ENCODE measurements at places on chromosomes 1 and 21.
A peak's percentile ranks its signal among the peaks of the same experiment; 100 is the strongest.

DNA sequence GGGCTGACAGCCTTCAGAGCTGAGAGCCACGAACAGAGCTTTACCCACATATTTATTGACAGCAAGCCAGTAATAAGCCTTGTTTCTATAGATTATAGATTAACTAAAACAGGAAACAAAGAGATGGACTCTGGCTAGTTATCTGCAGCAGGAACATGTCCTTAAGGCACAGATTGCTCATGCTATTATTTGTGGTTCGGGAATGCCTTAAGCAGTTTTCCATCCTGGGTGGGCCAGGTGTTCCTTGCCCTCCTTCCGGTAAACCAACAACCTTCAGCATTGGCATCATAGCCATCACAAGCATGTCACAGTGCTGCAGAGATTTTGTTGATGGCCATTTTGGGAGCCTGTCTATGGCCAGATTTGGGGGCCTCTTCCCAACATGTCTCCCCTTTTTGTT is 96.8 kb downstream of the POU2F1 start:
- DNase-seq, result no peak

DNA sequence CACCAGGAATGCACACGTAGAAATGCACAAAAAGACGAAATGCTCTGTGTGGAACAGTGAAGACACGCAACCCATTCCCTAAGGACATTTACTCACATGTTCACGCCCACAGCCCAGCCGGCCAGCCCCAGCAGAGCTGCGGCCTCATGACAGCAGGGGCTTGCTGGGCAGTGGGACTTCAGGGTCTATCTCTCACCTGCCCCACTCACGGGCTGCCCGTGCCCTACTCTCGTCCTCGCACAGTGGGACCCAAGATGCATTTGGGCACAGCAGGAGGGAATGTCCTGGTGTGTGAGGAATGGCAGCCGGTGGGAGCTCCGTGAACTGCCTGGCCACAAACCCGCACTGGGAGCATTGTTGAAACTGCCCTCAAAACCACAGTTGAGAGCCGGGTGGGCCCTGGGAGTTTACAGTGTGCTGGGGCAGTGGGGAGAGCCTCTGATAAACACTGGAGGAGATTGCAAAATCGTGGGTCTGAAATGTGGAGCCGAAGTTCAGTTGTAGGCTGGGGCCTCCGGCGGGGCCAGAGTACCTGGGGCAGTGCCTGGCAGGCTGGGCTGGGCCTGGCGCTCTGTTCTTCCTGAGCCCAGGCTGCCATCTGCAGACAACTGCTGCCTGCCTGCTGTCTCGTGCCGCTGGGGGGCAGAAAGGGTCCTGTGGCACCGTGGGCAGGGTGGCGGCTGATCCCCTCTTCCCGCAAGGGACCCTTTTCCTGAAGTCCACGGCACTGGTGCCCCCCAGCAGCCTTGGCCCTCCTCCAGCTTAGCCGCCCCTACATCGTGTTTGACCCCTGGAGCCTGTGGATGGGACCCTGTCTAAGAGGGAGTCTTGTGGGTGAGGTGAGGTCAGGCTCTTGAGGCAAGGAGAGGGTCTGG is 20.7 kb upstream of the POFUT2 start:
- DNase-seq, result peak; percentile 44

GRCh38 chr1:62500210-62500609 is 63.4 kb downstream of the USP1 start:
- no peak for DNase-seq

- DNase-seq, result peak; percentile 25
These were observed 2.7 kb upstream of the RBM15 start for GRCh38 chr1:110336300-110337039.

DNA sequence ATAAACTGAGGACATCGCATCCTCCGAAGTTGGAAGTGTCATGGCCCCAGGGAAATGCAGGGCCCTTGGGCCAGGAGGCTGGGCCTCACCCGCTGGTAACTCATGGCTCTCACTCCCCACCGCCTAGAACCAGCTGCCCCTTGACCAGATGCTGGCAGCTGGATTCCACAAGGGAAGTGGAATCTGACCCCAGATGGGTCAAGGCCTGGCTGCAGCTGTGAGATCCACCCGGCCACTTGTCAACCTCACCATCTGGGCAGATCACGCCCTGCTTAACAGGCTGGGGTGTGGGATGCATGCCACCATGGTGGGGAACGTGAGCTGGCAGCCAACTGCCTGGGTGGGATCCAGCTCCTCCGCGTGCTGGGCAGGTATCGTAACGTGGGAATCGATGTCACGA is 25.5 kb downstream of the KCNAB2 start:
- DNase-seq, result no peak

- DNase-seq, result peak; percentile 83
These were observed 3.7 kb upstream of the SLC1A7 start for GRCh38 chr1:53145942-53146708.

DNA sequence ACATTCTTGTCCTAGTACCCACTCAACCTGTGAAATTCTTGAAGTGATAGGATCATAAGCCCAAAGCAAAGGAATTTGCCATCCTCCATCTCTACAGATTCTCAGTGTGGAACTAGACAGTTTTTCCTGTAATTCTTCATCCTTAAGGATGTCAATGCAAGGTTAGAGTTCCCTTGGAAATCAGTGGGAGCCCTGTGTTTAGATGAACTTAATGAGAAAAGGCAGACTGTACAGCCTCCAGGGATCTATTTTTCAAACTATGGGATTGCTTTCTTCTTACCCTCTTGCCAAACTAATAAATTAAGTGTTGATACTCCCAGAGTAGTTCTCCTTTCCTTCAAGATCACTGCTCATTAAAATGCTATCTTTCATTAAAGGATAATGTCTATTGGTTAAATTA is 78.1 kb upstream of the OLFM3 start:
- no peak for DNase-seq

DNA sequence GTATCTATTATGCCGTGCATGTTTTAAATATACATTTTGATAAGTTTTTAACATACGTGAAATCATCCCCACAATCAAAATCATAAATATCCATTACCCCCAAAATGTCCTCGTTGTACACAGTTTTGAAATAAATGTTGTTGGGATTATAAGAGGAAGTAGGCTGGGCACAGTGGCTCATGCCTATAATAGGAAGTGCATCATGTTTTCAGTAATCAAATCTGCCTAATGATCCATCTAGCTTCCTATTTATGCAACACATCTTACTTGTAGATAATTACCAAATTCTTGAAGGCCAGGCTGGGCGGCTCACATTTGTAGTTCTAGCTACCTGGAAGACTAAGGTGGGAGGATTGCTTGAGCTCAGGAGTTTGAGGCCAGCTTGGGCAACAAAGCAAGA is 15.0 kb upstream of the IFNGR2 start:
- DNase-seq, result no peak

- DNase-seq, result no peak
These were observed 409.8 kb downstream of the MATN1 start for GRCh38 chr1:30313584-30313983.

DNA sequence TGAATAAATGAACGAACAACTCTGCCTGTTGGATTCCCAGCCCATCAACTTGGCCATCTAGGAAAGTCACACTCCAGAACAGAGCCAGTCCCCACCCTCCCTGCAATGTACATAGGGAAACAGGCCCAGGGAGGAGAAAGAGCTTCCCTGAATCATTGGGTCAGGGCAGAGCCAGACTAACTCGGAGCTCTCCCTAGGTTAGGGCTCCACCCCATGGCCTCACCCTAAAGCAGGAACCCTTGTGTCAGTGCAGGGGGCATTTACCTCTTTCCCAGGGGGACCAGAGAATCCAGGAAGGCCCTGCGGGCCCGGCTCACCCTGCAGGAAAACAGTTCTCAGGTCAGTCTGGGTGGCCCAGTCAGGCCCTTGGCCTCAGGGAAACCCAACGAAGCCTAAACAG is 11.6 kb downstream of the COL9A2 start:
- no peak for DNase-seq

GRCh38 chr1:171055966-171056643 is 34.6 kb upstream of the FMO3 start:
- no peak for DNase-seq

DNA sequence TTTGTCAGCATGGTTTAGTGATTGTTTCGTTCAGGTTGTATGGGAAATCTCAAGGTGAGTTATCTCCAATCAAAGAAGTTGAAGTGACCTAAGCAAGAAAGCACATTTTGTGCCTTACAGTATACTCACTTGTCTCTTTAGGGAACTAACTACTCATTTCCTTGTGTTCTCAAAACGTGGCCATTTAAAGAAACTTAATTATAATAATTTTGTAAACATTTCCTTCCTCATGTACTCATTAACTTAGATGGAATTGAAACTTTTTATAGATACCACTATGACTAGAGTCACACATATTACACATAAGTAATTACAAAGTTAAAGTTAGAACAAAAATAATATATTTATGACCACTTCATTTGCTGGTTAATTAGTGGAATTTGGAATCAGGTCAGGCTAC is 552.6 kb downstream of the MRPL39 start:
- DNase-seq, result no peak

GRCh38 chr1:2639203-2639602 is 6.4 kb upstream of the MMEL1 start:
- DNase-seq, result no peak

DNA sequence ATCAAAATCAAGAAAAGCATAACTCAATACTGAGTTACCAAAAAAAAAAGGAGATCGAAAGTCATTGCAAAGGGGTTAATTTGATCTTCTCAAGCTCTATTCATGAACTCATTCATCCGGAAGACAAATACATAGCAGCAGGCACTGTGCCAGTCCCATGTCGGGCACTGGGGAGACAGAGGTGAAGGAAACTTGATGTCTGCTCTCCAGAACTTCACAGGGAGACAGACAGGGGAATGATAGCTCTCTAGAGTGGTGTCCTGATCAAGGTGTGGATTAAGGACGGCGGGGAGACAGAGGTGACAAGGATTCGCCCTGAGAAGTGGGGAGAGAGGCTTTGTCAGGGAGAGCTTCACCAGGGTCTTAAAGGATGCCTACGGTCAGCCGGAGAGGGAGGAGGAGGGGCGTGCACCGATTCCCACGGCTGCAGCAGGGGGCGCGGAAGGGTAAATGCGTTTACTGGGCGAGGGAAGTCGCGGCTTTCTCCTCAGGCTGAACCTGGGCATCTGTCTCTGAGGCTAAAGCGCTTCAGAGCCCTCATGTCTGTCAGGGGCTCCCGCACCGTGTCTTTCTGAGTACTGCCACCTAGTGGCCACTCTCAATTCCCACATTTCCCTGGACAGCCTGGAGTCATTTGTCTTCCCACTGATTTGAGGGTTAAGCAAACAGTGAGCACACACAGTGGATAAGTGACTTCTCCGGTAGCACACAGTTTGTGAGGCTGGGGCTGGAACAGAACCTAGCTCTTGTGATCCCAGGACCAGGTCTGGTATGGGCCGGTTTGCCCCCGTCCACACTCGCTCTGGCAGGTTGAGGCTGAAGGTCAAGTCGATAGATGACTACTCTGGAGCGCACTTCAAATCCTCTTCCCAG is 152.8 kb downstream of the TENT5C start:
- DNase-seq, result peak; percentile 62

GRCh38 chr1:112579801-112580510 is 39.0 kb downstream of the ST7L start:
- DNase-seq, result no peak

DNA sequence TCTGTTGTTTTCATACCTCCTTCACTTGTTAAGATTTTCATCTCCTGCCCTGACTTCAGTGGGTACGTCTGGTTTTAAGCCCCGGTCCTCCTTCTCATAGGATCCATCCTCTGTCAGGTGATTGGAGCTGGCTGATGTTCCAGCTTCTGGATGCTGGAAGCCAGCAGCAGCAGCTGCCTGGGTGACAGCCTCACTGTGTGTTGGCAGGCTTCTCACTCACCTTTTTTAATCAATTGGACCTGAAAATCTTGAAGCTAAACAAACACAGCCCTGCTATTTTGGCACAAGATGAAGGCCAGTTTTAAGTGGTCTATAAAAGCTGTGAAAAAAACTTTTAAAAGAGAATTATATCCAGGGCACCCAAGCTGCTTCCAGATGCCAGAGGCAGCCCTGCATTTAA is 181.0 kb downstream of the DISC1 start:
- DNase-seq, result no peak

DNA sequence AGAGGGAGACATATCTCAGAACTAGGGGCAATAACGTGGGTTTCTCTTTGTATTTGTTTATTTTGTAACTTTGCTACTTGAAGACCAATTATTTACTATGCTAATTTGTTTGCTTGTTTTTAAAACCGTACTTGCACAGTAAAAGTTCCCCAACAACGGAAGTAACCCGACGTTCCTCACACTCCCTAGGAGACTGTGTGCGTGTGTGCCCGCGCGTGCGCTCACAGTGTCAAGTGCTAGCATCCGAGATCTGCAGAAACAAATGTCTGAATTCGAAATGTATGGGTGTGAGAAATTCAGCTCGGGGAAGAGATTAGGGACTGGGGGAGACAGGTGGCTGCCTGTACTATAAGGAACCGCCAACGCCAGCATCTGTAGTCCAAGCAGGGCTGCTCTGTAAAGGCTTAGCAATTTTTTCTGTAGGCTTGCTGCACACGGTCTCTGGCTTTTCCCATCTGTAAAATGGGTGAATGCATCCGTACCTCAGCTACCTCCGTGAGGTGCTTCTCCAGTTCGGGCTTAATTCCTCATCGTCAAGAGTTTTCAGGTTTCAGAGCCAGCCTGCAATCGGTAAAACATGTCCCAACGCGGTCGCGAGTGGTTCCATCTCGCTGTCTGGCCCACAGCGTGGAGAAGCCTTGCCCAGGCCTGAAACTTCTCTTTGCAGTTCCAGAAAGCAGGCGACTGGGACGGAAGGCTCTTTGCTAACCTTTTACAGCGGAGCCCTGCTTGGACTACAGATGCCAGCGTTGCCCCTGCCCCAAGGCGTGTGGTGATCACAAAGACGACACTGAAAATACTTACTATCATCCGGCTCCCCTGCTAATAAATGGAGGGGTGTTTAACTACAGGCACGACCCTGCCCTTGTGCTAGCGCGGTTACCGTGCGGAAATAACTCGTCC is 1.3 kb upstream of the OLIG2 start:
- no peak for DNase-seq

- DNase-seq, result no peak
These were observed 134.3 kb upstream of the ZBTB40 start for GRCh38 chr1:22317231-22317919.

DNA sequence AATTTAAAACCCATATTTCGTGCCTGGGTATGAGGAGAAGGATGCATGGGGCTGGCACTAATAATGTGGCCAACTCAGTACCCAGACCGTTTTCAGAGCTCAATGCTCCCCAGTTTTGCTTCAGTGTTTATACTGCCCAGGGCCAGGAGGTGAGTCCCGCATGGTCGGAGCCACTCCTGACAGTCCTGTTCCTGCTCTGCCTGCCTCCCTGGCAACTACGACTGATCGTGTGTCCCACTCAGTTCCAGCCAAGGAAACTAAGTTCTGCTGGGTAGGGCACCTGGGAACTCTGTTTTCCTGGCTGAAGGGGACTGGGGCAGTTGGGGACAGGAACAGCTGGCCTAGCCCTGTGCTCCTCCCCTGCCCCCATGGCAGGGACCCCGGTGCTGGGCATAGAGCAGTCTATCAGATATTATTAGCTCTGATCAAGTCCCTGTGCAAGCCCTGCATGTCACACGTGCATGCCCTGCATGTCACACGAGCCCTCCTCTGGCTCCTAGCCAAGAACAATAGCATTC is 19.2 kb downstream of the S100A7 start:
- no peak for DNase-seq

Data from left cardiac atrium (tissue), 4 donors.